Mammary epithelial cell (primary cell): ENCODE measurements at places on chromosomes 12 and 14. TPM values are rescaled to one million over a fixed set of nuclear protein-coding genes. Genes with fewer than 3 reads are reported as not detected.
A peak's percentile ranks its signal among the peaks of the same experiment; 100 is the strongest.

DNA sequence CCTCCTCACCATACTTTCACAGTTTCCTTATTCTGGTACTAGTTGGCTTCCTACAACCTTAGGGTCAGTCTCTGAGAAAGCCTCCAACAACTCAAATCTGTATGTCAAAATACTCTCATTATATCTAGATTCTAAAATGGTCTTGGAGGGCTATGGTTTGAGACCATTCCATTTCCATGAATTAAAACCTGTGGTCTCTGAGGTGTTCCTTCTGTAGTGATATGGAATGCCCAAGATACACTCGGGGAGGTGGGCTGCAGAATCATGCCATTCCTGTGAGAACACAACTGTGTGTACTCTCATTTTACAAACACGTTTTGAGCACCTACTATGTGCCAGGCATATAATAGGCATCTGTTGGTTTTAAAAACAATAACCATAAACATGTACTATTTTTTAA, 74.0 kb downstream of the FERMT2 start:
- DNase-seq: no peak

GRCh38 chr12:107369006-107369405, 275.7 kb upstream of the CRY1 start:
- DNase-seq: no peak

- no peak for DNase-seq
Measured at GRCh38 chr12:99847936-99848335, 136.8 kb downstream of the ANKS1B start.

DNA sequence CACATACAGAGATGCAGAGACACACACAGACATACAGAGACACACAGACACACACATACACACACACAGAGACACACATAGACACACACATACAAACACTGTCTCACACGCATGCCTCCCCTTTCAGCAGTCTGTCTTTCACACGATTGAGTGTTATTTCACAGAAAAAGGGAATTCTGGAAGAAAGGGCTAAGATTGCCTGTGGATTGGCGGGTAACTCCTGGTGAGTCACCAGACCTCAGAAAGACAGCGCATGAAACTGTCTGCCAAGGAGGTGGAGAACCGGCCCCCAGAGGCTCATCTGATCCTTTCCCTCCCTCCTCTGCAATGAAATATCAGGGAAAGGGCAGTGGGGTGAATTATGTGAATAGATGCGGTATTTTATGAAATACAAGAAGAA, 127.2 kb upstream of the GSC start:
- no peak for DNase-seq

DNA sequence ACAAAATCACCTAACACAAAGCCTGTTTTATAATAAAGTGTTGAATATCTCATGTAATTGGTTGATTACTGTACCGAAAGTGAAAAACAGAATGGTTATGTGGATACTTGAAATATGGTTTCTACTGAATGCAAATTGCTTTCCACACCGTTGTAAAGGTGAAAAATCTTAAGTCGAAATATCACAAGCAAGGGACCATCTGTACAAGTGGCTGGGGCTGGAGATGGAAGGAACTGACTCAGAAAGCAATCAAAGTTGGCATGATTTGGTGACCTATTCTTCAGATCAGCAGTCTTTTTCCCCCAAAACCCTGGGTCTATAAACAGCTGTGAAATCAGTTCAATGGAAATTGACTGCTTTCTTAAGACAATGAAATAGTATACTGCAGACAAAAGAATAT, 3.6 kb downstream of the CBX5 start:
- DNase-seq: no peak

DNA sequence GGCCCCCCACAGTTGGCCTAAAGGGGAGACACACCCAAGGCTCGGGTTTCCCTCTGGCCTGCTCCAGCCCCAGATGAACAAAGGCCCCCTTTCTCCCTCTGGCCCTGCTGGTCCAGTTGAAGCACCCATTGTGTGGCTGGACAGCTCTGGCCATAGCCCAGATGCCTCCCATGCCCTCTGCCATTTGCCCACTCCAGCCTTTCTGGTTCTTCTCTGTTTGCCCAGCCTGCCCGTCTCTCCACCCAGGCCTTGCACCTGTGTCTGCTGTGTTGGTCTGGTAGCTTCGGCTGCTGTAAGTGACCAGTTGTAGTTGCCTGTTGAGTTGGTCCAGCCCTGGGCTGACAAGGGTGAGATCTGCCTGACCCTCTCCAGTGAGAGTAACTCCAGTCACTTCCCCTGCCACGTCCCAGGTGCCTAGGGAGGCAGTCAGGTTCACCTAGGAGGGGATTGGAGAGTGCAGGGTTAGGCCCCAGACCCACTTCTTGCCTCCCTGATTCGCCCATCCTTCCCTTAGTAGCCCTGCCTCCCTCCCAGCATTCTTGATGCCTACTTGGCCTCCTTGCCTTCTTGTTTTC, 3.0 kb downstream of the B4GALNT1 start:
- no peak for DNase-seq

DNA sequence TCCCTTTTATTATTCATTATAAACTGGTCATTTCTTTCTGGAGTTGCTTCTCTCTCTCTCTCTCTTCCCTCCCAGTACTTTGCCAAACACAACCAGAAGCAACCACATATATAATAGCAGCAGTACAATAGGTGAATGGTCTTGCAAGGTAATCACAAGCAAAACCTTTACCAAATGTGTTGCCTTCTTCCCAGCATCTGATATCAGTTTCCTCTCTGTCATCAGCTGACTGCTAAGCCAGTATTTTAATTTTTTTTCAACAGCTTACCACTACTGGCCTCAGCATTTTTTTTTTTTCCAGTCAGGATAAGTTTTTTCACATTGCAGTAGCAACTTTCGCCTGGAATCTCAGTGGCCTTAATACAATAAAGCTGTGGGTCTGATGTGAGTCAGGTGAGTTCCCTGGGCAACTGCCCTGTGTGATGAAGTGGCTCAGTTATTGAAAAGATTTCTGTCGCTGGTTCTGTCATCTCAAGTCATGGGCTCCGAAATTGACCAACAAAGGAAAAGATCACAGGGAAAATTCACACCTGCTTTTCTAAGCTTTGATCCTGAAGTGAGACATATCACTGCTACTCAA, 282.5 kb upstream of the AMIGO2 start:
- no peak for DNase-seq

DNA sequence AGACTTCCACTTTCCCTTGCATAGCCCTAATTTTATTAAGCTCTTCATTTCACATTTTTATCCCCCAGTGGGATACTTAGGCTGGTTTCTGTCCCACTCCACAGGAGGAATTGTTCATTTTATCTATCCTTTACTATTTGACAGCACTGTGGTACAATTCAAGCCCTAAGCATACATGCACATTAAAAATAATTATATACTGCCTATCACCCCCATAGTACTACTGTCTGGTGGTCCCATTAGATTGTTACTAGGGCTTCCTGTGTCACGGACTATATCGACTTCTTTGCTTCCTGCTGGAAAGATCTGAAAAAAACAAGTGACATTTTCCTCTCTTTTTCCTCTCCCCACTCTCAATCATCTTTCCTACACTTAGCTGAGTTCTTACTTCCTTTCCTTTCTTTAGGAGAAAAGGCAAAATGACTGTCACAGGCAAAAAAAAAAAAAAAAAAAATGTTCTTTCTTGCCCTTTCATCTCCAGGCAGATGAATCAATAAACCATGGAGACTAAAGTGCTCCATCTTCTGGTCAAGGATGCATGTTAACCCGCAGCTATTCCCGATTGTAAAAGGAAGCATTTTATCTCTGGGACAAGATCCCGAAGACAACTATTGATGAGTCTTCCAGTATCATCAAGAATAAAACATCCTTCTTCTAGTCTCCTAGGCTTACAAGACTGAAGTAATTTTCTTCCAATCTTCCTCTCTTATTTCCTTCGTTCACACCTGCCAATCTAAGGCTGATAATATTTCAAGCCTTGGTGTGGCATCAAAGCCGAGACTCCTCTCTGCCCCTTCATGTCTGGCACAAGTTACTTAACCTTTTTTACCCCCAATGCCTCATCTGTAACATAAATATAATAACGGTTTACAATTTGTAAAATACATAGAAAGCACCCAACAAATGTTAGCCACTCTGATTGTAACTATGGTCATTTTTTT, 94.4 kb upstream of the PLEKHG7 start:
- peak; percentile 67 for DNase-seq

DNA sequence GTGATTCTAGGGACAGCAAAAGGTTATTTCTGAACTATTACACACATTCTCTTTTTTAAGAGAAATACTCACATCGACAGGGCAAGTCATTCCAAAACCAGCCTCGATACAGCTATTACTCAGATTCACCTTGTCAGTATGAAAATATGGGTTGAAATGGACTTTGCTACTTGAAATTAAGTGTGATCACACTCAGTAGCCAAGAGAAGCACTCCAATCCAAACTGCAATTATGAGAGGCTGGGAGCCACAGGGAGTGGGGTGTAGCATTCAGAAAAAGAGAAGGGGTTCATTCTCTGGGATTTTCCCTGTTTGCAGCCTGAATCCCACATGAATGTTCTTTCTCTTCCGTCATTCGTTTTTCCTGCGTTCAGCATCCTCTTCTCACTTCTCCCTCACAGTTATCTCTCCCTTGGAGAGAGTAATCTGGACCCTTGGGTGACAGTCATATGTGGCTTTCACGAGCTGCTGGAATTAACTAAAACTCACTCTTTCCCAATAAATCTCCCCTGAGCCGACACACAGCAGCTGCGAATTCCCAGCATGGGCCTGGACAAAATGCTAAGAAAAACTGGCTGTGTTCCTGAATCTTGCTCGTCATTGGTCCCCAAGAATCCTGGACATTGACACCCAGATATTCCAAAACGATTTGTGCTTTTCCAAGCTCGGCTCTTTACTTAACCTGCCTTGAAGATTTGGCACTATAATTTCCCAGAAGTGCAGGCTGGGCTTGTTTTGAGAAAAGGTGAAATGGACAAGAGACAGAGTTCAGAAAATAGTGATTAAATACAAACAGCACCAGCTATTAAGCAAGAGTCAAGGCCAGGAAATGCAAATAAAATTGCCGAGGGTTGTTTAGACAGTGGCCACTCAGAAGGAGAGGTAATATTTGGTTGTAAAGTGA, 199.5 kb upstream of the PLEKHG7 start:
- DNase-seq: no peak

- no peak for DNase-seq
Measured at GRCh38 chr14:80965037-80965436, 9.6 kb downstream of the TSHR start.

GRCh38 chr14:105858676-105859025, 332.3 kb downstream of the TMEM121 start:
- no peak for DNase-seq

DNA sequence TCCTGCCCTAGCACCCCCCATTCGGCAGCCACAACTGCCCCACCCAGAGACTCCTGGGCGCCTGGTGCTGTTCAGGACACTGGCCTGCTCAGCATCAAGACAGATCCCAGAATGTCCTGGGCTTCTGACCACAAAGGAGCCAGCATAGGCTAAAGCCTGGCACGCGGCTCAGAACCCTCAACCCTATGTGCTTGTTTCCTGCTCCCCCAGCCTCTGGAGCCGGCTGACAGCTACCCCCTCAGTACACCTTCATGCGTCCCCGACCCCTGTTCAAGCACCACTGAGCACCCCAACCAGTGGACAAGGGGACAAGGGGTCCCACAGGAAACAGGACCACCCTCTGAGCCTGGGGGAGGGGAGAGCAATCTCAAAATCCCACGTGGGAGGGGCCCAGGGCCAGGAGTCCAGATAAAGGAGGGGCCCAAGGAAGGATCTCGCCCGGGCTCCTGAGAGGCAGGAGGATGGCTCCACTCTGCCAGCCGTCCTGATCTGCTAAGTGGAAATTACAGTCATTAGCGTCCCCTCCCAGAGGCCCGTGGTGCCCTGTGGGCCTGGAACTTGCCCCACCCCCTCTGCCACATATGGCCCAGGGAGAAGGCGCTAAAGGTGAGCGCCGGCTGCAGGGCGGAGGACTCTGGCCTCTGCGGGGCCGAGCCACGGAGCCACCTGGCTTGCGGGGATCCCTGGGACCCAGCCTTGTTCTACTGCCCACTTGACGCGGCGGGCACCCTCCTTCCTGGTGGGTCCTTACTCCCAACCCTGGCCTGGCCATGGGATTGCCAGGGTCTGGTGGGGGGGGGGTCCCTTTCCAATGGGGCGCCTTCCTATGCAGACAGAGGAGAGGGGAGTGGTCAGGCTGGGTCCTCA, 27.2 kb upstream of the GPR132 start:
- no peak for DNase-seq

GRCh38 chr12:16349131-16349460, 1.7 kb downstream of the MGST1 start:
- peak; percentile 85 for DNase-seq

GRCh38 chr14:59133709-59134108, 54.8 kb upstream of the DAAM1 start:
- DNase-seq: no peak

GRCh38 chr14:73888460-73888725, 1.7 kb downstream of the ZNF410 start:
- DNase-seq: peak; percentile 27

DNA sequence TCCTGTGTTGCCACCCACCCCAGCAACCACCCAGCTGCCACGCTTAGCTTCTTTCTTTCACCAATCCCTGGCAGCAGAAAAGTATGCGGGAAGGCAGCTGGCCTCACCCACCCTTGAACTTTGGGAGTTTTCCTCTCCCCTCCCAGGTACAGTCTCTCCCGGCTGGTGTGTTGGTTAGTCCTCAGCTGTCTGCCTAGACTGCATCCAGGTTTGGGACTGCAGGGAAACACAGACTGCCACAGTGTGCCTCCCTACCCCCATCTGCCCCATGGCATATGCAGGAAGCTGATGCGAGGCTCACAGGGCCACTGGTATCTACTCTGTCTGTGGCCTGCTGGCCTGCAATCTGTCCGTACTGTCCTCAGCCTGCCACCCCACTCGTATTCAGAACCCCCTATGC, 2.1 kb downstream of the CD9 start:
- no peak for DNase-seq

- no peak for DNase-seq
Measured at GRCh38 chr12:21580748-21581516, 23.7 kb downstream of the GYS2 start.

DNA sequence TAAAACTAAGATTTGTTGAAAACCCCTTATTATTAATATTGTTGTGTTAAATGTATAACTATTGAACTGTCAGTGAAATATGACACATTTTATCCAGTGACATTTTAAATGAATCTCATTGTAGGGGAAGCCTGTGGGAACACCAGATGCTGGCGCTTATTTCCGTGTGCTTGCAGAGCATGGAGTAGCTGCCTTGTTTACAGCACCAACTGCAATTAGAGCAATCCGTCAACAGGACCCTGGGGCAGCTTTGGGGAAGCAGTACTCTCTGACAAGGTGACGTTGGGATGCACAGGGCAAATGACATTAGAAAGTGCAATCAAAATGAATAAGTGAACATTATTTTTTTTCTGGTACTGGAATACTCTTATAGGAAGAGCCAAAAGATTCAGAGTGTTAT, 96.8 kb downstream of the ACSS3 start:
- DNase-seq: no peak

GRCh38 chr12:65934480-65935115, 110.3 kb downstream of the HMGA2 start:
- DNase-seq: no peak

MANSC4 gene
- polyA plus RNA-seq: 0.28 TPM

KRT77 gene
- polyA plus RNA-seq: not detected

KRT82 gene
- polyA plus RNA-seq: 0.01 TPM

NKX2-1 gene
- not detected for polyA plus RNA-seq

B4GALNT3 gene
- 1.9 TPM for polyA plus RNA-seq

GPHB5 gene
- not detected for polyA plus RNA-seq

C12orf60 gene
- polyA plus RNA-seq: 1.1 TPM

TSHR gene
- polyA plus RNA-seq: not detected

CCDC88C gene
- 1.4 TPM for polyA plus RNA-seq

COCH gene
- polyA plus RNA-seq: not detected

P2RX2 gene
- polyA plus RNA-seq: not detected

LGR5 gene
- not detected for polyA plus RNA-seq

SYCP3 gene
- polyA plus RNA-seq: not detected
